Umbilical cord (tissue), 2 donors: ENCODE measurements at places on chromosomes 1 and 21. TPM values are rescaled to one million over a fixed set of nuclear protein-coding genes. Genes with fewer than 3 reads are reported as not detected.

TNFRSF4 gene
- not detected for total RNA-seq

CD101 gene
- total RNA-seq = 0.48 TPM

SH2D1B gene
- total RNA-seq = not detected

CADM3 gene
- 16.1 TPM for total RNA-seq

GCSAML gene
- 0.48 TPM for total RNA-seq

FAM110D gene
- total RNA-seq = 0.72 TPM

RHD gene
- total RNA-seq = not detected

GPN2 gene
- 6.3 TPM for total RNA-seq

DNA sequence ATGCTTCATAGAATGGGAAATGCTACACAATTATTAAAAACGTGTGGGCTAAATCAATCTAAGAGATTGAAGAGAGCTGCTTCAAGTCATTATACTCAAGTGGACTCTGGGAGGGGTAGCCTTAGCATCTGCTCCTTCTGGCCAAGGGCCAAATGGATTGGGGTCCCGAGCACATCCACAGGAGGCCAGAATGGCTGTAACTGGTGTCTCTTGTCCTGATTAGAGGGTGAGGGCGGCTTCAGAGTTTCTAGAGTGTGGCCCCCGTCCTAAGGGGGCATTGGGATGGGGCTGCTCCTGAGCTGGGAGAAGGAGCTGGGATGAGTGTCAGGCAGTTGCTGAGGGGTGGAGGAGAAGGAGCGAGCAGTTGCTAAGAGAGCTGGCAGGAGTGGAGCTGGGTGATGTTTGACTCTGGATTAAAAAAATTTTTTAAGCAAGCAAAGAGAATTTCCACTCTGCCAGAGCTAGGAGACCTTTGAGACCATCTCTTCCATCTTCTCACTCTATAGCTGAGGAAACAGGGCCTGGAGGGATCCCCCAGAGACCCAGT, 71.3 kb upstream of the TLR5 start:
- DNase-seq = no peak

DNA sequence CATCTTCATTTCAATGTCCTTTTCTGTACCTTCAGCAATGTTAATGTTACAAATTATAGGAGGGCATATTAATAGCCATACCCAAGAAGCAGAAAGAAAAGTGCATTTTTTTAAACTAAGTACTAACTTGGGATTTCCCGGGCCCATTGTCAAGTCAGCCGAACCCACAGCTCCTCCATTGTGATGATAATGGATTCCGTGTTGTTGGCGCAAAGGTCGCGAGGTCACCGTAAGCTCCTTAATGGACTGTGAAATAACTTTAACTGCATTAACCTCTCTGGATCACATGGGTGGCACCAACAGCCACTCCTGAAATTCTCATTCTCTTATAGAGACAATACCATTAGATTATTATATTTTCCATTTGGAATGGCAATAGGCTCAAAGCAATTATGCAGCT, 250.6 kb upstream of the RRP15 start:
- no peak for DNase-seq

DNA sequence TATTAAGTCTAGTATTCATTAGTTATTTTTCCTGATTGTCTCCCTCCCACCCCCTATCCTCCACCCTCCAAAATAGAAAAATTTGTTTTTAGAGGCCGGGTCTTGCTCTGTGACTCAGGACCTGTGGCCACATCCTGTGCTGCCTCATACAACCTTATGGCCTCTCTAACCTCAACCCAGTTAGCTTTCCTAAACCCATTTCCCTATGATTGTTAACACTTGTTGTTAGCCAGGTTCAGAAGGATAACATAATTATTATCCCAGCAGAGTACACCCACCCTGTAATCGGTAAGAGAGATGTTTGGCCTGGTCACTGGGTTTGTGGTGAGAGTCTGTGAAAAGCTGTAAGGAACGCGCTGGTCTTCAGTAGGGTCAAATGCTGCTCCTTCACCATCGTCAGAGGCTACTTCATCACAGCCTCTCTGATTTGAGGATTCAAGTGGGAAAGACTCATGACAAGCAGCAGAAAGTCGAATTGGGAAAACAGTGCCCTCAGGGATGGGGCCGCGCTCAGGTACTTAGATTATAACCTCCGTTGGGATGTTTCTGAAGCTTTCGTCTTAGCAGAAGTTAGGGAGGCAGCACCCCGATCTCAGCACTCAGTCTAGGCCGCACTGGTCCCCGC, 35.9 kb upstream of the HMGN1 start:
- no peak for DNase-seq

- DNase-seq = no peak
Measured at GRCh38 chr1:36880155-36881067, 153.9 kb downstream of the GRIK3 start.

DNA sequence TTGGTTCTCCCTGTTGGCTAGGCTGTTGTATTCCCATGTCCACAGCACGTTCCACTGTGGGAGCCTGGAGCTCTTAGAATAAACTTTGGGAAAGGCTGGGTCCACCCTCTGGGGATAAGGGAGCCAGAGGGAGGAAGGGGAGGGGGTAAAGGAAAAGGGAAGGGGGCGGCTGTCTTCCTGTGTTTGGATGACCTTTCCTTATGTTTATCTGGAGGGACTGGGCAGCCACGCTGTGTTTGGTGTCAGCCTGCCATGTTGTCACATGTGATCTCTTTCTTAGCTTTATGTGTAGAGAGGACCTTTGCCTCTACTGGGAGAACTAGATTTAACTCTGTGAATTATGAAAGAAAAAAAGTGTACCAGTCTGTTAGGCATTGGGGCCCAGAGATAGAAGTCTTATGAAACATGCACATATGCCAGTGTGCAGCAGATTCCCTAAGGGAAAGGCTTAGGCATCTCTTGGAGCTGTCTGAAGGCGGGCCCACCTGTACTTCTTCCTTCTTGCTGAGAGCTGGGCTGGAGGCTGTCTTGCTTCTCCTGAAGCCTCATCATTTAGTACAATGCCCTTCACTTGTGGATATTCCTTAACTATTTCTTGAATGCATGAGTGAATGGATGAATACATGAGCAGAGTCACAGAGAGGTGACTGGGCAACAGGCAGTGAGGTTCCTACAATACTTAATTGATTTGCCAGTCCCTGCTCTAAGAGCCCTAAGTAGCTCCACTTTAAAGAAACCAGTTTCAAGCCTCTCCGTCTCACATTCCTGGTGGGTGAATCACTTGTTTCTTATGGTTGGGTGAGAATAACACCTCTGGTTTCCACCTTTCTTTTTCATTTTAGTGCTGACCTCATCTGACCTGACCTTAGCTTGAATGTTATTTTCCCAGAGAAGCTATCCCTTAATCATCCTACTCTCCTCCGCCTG, 62.5 kb upstream of the ARHGAP29 start:
- DNase-seq = no peak

DNA sequence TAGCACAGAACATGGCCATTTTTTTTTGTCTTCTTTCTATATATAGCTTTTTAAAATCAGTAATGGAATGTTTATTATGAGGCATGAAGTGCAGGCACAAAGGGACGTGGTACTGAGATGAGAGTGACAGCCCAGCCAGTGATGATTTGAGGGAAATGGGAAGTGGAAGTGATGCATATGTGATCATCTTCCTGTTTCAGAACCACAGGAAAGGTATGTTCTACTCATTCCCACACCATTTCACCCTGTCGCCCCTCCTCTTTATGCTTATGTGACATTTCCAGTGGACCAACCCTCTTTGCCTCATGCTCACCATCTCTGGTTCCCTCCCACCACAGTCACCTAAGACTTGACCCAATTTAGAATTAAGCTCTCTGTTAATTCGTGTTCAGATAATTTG, 24.3 kb downstream of the PTGS2 start:
- no peak for DNase-seq

DNA sequence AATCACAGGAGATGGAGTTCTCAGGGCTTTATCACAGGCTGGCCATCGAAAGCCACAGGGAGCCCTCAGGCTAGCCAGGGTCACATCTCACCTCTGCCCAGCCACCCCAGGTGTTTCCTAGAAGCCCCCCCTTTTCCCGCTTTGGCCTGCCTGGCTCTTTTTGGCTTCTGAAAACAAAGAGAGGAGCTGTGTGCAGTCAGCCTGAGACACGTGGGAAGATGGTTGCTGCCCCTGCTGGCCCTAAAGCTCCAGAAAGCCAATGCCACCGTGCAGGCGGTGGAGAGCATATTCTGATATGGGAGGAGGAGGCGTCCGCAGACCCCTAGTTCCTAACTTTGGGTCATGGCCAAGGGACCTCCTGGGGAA, 18.7 kb upstream of the LBR start:
- DNase-seq = no peak

- no peak for DNase-seq
Measured at GRCh38 chr21:42518626-42519025, 5.0 kb downstream of the SLC37A1 start.

DNA sequence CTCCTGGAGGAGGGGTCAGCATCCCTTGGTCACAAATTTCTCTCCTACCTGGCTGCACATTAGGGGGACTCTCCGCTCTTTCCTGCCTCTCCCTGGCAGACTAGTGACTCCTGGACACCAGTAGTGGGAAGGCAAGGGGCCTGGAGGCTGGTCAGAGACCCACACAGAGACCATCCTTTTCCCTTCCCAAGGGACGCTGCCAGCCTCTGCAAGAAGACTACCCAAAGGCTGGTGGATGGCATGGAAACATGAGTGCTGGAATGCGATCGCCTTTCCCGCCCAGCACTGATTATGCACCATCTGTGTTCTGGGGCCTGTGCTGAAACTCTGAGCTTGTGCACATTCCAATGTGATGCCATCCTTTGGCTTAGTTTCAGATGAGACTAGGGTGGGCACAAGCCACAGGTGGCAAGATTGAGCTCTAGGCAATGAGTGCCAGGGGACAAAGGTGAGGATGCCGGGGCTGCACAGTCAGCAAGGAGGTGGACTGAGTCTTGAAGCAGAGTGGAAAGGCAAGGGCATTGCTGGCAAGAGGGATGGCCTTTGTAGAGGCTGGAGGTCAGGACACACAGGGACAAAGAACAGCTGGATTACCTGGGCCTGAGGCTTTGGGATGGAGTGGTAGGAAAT, 12.6 kb upstream of the EPS8L3 start:
- DNase-seq = no peak

DNA sequence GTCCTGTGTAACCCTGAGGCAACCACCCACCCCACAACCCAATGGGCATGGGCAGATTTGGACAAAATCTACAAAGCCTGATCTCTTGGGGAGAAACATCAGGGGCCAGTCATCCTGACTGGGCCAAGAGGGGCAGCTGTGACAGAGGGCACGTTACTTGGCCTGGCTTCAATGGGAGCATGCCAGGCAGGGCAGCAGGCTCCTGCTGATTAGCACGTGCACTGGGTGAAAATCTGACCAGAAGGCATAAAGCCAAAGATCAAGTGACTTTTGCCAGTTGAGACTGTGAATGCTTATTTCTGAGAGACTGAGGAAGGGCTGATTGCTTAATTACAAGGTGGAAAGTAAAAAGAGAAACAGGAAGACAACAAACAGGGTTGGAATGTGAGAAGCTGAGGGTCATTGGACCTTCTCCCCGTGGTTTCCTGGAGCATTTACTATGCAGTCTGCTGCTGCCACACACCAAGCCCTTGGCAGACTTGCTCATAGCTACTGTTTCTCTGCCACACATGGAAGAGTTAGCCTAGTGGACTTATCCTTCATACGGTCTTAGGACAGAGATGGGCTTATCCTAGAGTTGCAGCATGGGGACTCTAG, 39.8 kb upstream of the TNR start:
- DNase-seq = no peak

DNA sequence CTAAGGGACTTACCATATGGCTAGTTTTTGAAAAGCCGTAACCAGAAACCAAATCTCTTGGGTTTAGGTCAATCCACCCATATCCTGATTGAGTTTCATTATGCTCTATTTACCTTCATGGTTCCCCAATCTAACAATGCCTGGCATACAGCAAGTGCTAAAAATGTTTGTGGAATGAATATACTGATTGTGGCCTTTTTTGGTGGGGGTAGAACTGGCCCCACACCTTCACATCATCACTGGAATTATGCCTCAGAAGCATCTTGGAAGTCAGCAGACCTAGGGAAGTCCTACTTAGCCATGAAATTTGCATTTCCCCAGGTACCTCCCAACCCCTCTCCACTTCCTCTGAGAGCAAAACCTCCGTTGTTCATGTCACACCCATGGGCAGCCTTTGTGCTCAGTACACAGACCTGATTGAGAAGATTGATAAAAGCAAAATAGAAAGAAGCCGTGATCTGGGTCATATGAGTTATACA, 17.8 kb upstream of the SLAMF1 start:
- DNase-seq = no peak

DNA sequence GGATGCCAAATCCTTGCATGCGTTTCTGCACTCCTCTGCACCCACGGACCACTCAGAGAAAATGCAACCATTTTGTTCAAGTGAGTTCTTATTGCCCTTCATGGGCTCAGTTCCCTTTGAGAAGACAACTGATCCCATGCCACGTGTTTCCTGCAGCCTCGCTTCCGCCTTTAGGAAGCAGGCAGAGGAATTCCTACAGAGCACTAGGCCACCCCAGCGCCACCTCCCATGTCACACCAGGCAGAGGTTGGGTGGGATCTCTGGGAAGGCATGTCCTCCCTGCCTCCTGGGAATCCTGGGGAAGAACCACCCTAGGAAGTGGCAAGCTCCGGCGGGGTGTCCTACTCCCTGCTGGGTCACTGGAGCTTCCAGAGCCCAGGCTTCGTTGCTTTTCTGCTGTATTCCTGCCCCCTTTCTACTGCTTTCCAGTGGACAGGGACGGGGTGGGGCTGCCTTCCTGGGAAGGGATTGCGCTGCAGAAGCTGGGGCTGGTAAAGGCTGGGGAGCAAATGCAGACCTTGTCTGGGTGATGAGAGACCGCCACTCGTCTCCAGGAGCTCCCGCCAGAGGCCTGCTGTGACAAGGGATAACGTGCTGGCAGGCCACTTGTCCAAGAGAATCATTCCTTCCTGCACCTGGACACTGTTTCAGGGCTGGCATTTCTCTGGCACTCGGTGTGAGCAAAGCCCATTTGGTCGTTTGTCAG, 478.2 kb upstream of the VAMP3 start:
- no peak for DNase-seq

DNA sequence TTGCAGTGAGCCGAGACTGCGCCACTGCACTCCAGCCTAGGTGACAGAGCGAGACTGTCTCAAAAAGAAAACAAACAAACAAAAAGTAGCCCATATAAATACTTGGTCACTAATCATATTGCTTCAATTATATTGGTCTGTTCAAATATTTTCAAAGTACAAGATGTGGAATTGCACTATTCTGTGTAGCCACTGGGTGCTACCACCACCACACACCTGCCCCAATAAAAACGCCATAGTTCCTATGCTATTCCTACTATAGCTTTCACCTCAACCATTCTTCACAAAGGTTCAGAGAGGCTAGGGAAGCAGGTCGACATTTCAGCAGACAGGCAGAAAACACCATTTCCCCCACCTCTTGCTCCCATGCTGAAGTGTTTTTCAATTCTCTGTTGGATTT, 16.7 kb downstream of the NDC1 start:
- DNase-seq = no peak

DNA sequence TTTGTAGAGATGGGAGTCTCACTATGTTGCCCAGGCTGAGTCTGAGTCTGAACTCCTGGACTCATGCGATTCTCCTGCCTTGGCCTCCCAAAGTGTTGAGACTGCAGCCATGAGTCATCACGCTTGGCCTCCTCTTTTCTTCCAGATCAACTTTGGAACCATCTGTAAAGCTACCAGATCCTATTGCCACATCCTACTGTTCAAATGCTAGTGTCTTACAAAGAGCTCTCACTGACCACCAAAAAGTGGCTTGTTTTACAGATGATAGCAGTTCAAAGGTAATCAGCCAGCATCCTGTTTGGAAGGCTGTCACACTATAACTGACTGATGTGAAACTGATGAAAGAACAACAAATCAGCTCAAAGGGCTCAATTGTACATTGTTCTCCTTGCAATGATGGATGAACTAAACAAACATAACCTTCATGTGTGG, 221.6 kb downstream of the AKT3 start:
- DNase-seq = no peak

GRCh38 chr1:153937331-153937730, 9.2 kb downstream of the DENND4B start:
- no peak for DNase-seq
